ENCODE measurements at places on chromosomes 2 and 18.

- no peak for DNase-seq
These were observed 84.1 kb upstream of the ACKR3 start for GRCh38 chr2:236485519-236485918.

DNA sequence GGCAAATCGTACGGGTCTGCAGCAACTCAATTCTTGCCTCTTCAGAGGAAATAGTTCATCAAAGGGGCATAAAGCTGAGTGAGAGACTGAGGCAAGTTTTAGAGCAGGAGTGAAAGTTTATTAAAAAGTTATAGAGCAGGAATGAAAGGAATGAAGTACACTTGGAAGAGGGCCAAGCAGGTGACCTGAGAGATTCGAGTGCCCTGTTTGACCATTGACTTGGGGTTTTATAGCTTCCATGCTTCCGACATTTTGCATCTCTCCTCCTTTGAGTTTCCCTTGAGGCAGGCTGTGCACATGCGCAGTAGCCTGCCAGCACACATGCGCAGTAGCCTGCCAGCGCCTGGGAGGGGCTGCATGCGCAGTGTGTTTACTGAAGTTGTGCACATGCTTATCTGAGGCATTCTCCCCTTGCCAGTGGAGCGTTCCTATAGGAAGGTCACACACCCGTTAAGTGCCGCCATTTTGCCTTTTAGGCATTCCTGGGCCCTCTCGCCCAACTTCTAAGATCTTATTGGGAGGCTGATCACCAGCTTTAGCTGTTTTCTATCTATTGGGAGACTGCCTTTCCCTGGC is 265.5 kb upstream of the MGAT5 start:
- no peak for DNase-seq

DNA sequence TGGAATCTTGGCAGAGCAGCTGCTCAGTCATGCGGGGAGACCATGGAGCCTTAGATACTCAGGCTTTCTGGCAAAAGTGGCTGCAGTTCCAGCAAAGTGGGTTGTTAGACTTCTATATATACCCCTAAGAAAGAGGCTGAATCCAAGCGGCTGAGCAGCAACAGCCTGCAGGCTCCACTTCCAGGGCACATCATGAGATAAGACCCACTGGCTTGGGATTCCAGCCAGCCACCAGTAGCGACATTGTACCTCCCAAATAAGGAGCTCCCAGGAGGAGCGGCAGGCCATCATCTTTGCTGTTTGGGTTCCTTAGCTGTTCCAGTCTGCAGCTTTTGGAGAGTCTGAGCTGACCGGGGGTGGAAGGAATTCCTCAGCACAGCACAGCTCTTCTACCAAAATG is 150.3 kb upstream of the ST6GAL2 start:
- DNase-seq, result no peak

DNA sequence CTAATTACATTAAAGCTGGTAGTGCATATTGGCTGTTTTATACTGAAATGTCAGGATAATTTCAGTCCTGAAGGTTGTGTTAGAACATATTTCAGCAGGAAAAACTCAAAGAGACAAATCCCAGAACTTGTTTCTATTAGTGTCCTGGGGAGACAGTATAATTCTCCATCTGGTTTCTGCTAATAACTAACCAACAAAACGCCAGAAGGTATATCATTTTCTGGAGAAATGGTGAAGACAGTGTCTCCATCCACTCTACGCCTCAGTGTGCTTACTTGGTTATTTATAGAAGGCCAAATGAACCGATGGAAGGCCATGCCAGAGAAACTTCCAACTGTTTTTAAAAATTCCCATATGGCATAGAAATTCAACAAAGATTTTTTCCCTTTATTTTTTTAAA is 41.6 kb downstream of the GCA start:
- no peak for DNase-seq

- no peak for DNase-seq
These were observed 80.6 kb downstream of the LRRFIP1 start for GRCh38 chr2:237708065-237708398.

- DNase-seq, result no peak
These were observed 51.0 kb downstream of the ADD2 start for GRCh38 chr2:70716951-70717350.

DNA sequence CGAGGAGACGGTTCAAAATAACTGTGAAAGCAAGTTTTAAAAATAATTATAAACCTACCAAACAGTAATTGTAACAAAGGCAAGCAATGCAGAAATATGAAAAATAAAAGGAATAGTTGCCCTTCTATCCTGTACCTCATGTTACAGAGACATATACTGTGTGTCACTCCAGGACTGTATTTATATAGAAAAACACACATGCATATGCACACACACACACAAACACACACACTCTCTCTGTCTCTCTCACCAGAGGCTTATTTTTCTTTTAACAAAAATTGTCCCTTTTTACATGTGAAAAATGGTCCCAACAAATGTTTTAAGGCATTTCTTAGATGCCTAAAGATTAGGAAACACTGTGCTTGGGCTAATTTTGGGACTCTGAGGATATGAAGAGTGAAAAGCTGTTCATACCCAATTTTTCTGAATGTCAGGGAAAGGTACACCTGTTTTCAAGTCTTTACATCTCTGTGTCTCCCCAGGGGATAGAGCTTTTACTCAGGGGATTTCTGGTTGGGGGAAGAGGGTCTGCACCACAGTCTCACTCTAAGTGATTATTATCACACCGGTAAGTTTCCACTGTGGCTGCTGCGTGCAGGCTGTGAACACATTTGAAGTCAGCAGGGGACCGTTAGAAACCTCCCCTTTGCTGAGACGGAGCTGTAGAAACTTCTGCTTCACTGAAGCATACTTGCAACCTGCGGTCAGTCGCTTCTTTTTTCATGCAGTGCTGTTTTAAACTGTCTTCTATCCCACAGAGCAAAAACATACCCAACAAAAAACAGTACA is 51.4 kb upstream of the SPAG16 start:
- DNase-seq, result no peak

DNA sequence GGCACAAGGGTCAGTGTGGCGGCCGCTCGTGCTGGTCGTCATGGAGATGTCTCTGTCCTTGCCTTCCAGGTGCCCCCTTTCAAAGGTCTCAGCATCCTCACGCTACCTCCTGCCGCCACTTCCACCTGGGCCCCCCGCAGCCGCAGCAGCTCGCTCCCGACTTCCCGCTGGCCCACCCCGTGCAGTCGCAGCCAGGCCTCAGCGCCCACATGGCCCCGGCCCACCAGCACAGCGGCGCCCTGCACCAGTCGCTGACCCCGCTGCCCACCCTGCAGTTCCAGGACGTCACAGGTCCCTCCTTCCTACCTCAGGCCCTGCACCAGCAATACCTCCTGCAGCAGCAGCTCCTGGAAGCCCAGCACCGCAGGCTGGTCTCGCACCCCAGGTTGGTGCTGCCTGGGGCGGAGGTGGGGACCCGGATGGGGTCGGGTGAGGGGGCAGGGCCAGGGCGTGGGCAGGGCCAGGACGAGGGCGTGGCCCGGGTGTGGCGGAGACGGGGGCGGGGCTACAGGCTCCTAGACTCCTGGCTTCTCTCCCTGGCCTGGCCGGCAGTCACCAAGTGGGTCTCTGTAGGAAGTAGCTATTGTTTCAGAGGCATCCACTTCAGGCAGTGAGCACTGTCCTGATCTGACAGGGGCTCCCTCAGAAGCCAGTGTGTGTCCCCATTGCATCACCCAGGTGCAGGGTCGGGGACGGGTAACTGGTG is 223.7 kb downstream of the LOXHD1 start:
- no peak for DNase-seq

DNA sequence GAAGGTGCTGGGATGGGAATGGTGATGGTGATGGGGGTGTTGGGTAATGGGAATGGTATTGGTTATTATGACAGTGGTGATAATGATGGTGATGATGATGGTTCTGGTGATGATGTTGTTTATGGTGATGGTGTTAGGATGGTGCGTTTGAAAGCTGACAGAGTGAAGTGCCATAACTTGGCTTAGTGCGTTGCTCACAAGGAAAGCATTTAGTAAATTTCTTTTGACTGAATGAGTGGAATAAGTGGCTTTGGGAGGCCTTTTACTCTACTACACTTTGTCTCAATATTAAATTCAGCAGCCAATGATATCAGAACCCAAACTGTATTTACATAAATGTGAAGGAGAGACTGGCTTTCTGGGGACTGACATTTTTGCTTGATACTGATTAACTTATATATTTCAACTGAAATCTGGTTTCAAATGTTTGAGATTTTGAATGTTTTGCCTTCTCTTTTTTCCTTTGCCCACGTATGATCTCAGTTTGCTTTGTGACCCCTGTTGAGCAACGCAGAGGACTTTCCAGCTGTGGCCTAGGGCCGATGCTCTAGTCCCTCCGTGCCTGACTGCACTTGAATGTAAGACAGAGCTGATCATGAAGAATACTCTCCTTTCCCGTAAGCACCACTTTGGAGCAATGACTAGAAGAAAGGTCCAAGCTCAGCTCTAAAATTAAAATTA is 128.5 kb upstream of the SH3BP4 start:
- no peak for DNase-seq

DNA sequence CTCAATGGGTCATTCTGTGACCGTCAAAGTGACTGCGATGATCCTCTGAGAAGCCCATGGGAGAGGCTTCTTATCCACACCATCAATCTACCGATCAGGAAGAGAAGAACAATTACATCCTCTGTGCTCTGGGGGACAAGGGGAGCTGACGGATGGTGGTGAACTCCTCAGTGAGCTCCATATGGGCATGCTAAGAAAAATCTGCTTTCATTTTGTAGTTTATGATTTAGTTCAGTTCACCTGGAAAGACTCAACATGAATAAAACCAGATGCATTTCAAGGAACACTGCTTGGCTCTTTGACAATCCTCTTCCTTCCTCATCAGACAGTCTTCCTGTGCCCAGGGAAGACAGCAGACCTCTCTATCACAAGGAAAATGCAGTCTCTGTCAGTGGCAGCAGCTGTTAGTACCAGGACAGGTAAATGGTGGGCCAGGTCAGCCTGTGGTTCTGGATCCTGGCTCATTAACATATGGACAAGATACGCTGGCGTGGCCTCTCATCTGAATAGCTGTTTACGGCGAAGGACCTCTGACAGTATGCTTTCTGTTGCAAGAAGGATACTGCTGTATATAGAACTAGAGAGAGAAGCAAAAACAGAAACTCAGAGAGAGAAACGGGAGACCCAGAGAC is 176.9 kb downstream of the BCL2 start:
- no peak for DNase-seq

Data from head of caudate nucleus (tissue), 42 donors.